Omental fat pad (tissue), 4 donors: ENCODE measurements at places on chromosomes 6 and 20. TPM values are rescaled to one million over a fixed set of nuclear protein-coding genes. Genes with fewer than 3 reads are reported as not detected.

COL19A1 gene
- not detected for total RNA-seq

DNA sequence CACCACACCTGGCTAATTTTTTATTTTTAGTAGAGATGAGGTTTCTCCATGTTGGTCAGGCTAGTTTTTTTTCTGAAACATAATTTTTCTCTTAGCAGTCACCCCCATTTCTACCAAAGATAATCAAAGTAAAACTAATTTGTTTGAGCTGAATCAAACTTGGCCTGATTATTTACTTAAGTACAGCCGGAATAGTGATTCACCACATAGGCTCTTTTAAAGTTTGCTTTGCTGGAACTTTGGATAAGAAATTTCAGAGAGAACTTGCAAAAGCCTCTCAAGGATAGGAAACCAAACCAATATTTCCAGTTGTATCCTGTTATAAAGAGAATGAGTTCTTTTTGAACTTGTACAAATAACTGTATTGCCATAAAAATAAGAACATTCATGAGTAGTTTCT lies 105.0 kb upstream of the SYNCRIP start:
- DNase-seq = no peak

DNA sequence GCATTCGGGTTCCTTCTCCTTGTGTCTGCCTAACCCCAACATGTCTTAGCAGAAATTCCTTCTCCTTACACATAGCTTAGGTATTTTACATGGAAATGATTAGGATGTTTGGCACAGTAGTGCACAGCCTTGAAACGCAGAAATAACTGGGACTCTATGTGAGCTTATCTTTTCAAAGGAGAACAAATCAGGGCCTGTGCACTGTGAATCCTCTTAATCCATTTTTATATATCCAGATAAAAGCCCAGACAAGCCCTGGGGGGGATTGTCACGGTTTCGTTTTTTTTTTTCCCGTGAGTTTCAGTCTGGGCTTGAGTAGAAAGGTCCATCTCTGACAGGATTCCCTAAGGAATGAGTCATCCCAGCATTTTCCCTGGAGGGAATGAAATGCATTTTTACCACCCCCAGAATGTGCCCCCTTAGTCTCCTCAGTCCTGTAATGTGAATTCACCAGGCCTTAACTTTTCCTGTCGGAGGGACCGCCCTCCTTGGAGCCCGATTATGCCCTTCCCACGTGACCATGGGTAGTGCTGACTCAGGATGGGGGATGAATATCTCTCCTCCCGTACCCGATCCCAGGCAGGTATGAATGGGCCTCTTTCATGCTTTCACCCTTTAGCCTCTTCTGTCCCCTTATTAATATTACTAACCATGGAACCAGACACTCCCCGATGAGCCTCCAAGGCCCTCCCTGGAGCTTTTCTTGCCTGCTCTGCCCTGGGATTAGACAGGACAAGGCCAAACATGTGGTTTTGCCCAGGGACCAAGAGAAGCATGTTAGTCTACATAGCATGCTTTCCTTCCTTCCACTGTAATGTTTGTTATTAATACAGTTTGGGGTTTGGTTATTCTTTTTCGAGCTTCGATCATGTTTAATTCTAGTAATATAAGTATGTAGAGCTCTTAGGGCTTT lies 23.9 kb upstream of the NAA20 start:
- no peak for DNase-seq

- DNase-seq = no peak
Observed at GRCh38 chr6:43976706-43977403, 150.4 kb downstream of the MRPL14 start.

TMEM217 gene
- 4.7 TPM for total RNA-seq
